ENCODE measurements at places on chromosomes 3 and 15. TPM values are rescaled to one million over a fixed set of nuclear protein-coding genes. Genes with fewer than 3 reads are reported as not detected.

GATM gene
- total RNA-seq, result 2.3 TPM

ANAPC13 gene
- 47.5 TPM for total RNA-seq

ZNF860 gene
- 1.5 TPM for total RNA-seq

CHCHD6 gene
- 20.2 TPM for total RNA-seq

ANKRD63 gene
- total RNA-seq, result 0.40 TPM

GPR62 gene
- not detected for total RNA-seq

ABHD10 gene
- 18.2 TPM for total RNA-seq

HCN4 gene
- 0.38 TPM for total RNA-seq

TEX55 gene
- not detected for total RNA-seq

PRSS50 gene
- not detected for total RNA-seq

CKMT1B gene
- total RNA-seq, result 3.4 TPM

LSAMP gene
- total RNA-seq, result 0.11 TPM

TMEM212 gene
- total RNA-seq, result not detected

SIDT1 gene
- total RNA-seq, result 0.32 TPM

THSD4 gene
- total RNA-seq, result 25.8 TPM

CEP19 gene
- total RNA-seq, result 3.1 TPM

Data from A549 treated with AZD2906 at 1 μM for 4 hours (cell line).